A375 (cell line): ENCODE measurements at places on chromosomes 13 and 19. TPM values are rescaled to one million over a fixed set of nuclear protein-coding genes. Genes with fewer than 3 reads are reported as not detected.

MAST1 gene
- total RNA-seq, result 0.45 and 2.2 TPM in 2 replicates

SLITRK6 gene
- total RNA-seq, result 25.5 and 29.2 TPM in 2 replicates

MBD3L2 gene
- not detected in 2 replicates for total RNA-seq

ZNF135 gene
- total RNA-seq, result 0.34 and 0.56 TPM in 2 replicates

BICRA gene
- 1.2 and 3.8 TPM in 2 replicates for total RNA-seq

FAM32A gene
- total RNA-seq, result 241 and 257 TPM in 2 replicates

IGFL2 gene
- 0.08 TPM in 1 of 2 replicates, not detected in the other for total RNA-seq

SMIM44 gene
- not detected in 2 replicates for total RNA-seq

B3GNT3 gene
- not detected in 2 replicates for total RNA-seq

WDR88 gene
- not detected in 2 replicates for total RNA-seq

SELENOV gene
- total RNA-seq, result not detected in 2 replicates

CCNE1 gene
- total RNA-seq, result 15.0 and 17.0 TPM in 2 replicates

SPACA4 gene
- not detected in 2 replicates for total RNA-seq

CXCL17 gene
- total RNA-seq, result 0.45 TPM in 1 of 2 replicates, not detected in the other

PRTN3 gene
- not detected in 2 replicates for total RNA-seq

RNF17 gene
- total RNA-seq, result 0.37 and 0.41 TPM in 2 replicates

PCDH8 gene
- 0.05 TPM in 1 of 2 replicates, not detected in the other for total RNA-seq

EDNRB gene
- total RNA-seq, result 8.9 and 11.2 TPM in 2 replicates

CEACAM19 gene
- 1.9 and 2.5 TPM in 2 replicates for total RNA-seq
